NCI-H2107 (cell line): ENCODE measurements at places on chromosomes 2 and 18.

- DNase-seq: no peak
These were observed 240.7 kb downstream of the WDR7 start for GRCh38 chr18:56891870-56892269.

GRCh38 chr2:120262761-120263428, 10.2 kb downstream of the RALB start:
- DNase-seq: no peak

- no peak for DNase-seq
These were observed 243.8 kb downstream of the CELF4 start for GRCh38 chr18:37321582-37322491.

GRCh38 chr2:161625996-161626395, 1.8 kb downstream of the SLC4A10 start:
- DNase-seq: no peak

- DNase-seq: no peak
These were observed 3.2 kb upstream of the NEMP2 start for GRCh38 chr2:190537765-190538164.
